Amniotic stem cell (primary cell): ENCODE measurements at places on chromosomes 7 and 10.

DNA sequence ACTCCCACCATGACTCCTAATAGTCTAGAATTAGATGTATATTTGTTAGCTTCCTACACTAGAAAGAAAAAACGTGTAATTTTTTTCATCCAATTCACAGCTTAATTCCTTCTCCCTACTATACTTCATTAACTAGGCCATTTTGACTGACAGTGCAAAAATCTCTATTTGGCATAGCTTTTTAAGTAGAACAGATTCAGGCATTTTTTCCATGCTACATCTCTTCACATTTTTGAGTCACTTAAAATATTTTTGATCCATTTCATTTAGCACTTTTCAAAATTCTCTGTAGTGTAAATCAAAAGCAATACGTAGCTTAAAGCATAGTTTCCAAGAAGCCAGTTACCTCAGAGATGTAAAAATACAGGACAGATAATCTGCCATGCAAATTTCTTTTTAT is 391.1 kb upstream of the NPVF start:
- DNase-seq: no peak

DNA sequence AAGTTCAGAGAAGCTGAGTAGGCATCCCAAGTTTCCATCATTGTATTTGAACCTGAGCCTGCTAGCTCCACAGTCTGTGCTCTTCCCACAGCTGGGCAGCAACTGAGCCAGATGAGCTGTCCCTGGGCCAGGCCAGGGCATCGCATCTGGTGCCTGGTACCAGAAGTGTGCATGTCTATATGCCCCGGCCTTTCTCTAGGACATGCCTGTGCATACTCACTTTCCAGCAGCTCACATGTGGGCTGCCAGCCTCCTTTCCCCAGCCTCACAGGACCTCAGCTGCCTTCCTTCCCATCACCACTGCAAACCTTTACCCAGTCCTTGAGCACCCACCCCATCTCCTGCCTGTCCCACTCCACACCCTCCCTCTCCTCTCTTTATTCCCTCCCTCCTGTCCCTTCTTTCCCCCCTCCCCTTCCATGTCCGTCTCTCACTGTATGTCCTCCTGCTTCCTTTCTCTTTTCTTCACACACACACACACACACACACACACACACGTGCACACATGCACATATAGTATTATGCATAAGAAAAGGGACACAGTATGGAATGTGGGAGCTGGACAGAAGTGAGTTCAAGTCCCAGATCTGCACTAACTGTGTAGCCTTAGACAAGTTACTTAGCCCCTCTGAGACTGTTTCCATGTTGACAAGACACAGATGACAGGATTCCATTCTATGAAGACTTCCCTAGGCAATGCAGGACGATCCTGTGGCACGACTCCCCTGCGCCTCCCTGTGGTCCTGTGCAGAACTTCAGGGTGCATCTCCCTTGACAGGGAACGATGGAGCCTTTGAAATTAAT is 10.9 kb downstream of the CDHR1 start:
- no peak for DNase-seq

DNA sequence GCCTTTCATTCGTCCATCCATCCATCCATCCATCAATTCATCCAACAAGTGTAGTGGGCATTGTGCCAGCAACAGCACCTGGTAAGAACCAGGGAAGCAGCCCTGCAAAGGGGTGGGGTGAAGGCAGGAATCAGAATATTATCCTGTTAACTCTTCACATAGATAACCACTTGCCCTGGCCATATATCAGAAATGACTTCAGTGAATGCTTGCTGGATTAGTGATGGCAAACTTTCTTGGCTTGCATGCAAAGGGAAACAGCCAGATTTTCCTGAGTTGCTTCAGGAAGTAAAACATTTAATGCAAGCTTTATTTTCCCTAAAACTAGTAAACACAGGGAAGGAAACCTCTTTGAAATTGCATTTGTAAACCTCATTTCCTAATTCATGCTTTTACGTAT is 743 bp downstream of the OR2A5 start:
- DNase-seq: no peak

- no peak for DNase-seq
Measured at GRCh38 chr10:58781873-58782488, 269.3 kb downstream of the BICC1 start.

DNA sequence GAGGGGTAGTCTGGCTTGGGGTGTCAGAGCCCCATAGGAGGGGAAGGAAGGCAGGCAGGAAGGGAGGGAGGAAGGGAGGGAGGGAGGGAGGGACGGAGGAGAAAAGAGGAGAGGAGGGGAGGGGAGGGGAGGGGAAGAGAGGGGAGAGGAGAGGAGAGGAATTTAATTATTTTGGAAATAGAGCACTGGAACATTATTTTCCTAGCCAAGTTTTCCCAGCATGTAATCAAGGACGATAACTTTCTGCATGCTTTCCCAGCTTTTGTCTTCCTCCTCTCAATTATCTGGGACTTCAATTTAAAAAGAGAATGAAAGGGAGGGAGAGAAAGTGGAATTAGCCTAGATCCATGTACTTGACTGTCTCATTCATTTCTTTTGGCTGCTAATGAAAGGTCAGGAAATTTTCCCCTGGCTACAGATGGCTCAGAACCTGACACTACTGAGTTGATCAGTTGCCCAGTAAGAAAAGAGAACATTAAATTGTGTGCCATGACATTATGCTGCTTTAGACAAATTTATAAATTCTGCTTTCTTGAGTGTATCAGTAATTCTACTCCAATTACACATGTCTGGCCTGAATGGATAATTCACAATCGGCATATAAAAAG is 148.8 kb downstream of the LRRC4 start:
- DNase-seq: no peak

DNA sequence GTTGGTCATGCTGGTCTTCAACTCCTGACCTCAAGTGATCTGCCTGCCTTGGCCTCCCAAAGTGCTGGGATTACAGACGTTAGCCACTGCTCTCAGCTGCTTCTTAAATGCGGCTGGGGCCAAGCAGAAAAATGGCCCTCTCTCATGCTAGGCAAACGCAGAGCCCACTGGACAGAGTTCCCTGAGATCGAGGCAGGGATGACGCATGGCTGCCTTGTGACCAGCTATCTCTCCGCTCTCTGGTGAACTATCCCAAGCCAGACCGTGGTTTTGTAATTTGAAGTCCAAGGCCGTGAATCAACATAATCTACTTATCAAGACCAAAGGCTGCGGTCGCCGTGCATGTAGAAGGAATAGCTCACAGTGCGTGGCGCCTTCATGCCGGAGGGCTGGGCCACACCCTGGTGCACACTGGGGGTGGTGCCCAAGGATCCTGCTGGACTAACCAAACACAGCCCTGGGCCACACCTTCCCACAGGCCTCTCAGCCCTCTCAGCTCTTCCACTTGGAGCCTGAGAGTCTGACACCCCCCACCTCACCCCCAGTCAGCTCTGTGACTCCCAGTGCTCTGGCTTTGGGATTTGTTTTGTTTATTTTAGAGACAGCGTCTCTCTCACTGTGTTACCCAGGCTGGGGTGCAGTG is 88.1 kb upstream of the CUX1 start:
- DNase-seq: no peak

- no peak for DNase-seq
Measured at GRCh38 chr10:6354168-6354772, 151.5 kb downstream of the PFKFB3 start.

DNA sequence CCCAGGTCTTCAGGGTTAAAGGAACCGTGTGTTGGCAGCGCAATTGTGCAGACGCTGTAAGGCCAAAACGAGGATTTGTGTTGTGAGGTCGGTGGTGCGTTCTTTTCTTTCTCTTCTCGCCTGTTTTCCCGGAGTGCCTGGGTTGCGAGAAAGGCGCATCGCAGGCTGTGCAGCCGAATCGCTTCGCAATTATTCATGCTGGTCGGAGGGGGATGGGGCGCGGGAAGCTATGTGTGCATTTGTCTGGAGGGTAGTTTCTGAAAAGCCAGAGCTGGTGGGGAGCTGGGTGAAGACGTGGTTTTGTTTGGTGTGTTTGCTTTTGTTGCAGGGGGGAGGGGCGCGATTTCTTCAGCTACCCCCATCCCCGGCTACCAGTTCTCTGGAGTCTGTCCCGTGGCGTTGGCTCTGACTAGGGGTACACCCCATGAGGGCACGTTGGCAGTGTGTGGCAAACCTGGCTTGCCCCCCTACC is 2.1 kb downstream of the MXI1 start:
- peak; percentile 35 for DNase-seq
